Iris pigment epithelial cell (primary cell): ENCODE measurements at places on chromosomes 13 and 19.

GRCh38 chr19:3229346-3229743 lies 4.9 kb downstream of the CELF5 start:
- no peak for DNase-seq

DNA sequence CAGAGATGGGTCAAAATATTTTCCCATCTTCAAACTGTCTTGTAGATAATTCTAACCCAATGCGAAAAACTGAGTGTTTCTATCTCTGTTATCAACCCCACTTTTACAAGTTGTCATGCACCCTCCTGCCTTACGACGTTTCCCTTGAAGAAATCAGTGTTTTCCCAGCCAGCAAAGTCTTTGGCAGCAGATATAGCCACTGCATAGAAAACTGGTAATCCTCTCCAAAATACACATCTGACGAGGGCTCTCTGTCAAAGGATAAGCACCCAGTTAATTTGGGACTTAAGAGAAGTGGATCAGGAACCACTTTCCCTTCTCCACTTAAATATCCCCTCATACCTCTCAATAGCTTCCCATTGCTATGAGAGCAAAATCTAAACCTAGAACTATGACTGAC lies 351.9 kb upstream of the MIR17HG start:
- DNase-seq, result no peak

DNA sequence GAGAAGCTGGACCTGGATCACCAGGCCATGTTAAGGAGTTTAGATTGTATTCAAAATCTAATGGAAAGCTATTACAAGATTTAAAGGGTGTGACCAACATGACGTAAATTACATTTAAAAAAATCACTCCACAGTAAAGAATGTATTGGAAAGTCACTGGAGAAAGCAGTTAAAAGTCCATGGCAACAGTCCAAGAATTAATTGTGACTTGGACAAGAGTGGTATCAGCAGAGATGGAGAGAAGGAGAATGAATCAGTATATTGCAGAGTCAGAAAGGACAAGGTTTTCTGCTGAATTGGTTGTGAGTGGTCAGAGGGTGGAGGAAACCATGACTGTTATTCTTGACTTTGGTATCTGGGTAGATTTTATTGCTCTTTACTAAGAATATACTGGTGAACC lies 535.1 kb upstream of the SLITRK1 start:
- DNase-seq, result peak; percentile 50

GRCh38 chr19:15223649-15224361 lies 8.4 kb downstream of the EPHX3 start:
- no peak for DNase-seq

GRCh38 chr13:97549201-97549600 lies 115.2 kb downstream of the RAP2A start:
- DNase-seq, result no peak

GRCh38 chr19:5828661-5829566 lies 10.6 kb downstream of the FUT6 start:
- peak; percentile 10 for DNase-seq

- no peak for DNase-seq
Observed at GRCh38 chr19:10782795-10783194, 53.2 kb downstream of the TMED1 start.

- DNase-seq, result peak; percentile 89
Observed at GRCh38 chr19:9309974-9310446, 372 bp upstream of the ZNF699 start.

GRCh38 chr13:97122381-97122996 lies 99.6 kb upstream of the MBNL2 start:
- DNase-seq, result peak; percentile 86
